ENCODE measurements at places on chromosomes 1 and 21.

GRCh38 chr21:26544201-26544775 is 28.8 kb downstream of the CYYR1 start:
- DNase-seq = no peak

DNA sequence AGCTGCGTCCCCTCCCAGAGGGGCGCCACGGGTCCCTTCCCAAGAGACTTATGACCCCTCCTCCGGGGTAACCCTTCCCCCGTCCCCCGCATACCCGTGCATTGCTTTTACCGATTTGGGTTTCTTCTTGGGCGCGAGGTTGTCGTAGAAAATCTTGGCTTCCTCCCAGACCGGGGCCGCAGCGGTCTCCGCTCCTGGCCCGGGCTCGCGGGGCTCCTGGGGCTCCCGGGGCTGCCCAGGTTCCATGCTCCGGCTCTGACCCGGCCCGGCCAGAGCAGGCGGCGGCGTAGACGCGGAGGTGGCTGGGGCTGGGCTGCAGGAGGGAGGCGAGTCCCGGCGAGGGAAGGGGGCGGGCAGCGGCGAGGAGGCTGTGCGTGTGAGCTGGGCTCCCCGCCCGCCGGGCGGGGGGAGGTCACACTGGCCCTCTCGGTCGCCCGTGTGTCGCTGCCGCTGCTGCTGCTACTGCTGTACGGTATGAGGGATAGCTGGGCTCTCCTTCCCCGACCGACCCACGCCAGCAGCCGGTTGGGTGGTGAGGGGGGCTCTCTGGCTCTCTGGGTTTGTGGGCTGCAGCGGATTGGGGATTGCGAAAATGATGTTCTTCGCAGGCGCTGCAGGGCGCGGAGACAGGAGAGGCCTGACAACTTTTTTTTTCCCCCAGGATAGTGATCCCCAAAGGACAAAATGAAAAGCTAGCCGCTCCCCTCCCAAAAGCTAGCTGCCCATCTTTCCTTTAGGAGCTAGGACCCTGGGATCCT is at the start of gene NT5C1A:
Gene NT5C1A (minus strand): TSS at position 315 of the 758 bp plus-strand sequence. CDS start 69 bp downstream, at position 246.
- no peak for DNase-seq

DNA sequence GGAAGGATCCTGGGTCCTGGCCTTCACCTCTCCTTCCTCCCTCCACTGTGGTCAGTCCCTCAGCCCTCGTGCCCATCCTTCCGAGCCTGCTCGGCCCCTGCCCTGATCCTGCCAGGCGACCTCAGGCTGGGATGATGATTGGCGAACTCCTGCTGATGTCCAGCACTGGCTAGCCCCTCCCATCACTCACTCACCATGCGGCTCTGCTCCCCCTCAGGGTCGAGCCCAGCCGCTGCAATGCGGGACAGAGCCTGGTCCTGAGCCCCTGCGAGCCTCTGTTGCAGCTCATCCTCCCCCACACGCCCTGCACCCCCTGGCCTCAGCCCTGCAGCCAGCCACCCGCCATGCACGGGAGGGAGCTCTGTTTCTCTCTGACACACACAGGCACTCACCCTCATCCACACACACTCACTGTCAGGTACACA is 100.2 kb downstream of the DMRTB1 start:
- no peak for DNase-seq

GRCh38 chr1:205561501-205562203 is 57.2 kb downstream of the CDK18 start:
- no peak for DNase-seq

DNA sequence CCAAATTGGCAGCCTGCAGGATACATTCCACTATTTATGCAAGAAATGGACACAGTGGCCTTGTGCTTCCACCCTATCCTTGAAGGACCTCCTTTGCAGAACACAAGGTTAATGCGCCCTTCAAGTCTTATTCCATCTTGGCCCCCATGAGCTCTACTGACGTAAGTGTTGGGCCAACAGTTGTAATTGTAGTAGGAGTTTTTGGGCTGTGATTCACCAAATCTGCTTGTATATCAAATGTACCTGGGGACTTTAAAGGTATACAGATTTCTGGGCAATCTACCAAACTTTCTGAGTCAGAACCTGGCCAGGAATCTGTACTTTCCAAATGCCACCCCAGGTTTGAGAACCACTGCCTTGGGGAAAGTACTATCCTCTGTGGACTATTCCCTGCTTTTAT is 100.9 kb upstream of the MARK1 start:
- DNase-seq = no peak

- no peak for DNase-seq
Measured at GRCh38 chr1:77350012-77350770, 68.4 kb downstream of the AK5 start.

DNA sequence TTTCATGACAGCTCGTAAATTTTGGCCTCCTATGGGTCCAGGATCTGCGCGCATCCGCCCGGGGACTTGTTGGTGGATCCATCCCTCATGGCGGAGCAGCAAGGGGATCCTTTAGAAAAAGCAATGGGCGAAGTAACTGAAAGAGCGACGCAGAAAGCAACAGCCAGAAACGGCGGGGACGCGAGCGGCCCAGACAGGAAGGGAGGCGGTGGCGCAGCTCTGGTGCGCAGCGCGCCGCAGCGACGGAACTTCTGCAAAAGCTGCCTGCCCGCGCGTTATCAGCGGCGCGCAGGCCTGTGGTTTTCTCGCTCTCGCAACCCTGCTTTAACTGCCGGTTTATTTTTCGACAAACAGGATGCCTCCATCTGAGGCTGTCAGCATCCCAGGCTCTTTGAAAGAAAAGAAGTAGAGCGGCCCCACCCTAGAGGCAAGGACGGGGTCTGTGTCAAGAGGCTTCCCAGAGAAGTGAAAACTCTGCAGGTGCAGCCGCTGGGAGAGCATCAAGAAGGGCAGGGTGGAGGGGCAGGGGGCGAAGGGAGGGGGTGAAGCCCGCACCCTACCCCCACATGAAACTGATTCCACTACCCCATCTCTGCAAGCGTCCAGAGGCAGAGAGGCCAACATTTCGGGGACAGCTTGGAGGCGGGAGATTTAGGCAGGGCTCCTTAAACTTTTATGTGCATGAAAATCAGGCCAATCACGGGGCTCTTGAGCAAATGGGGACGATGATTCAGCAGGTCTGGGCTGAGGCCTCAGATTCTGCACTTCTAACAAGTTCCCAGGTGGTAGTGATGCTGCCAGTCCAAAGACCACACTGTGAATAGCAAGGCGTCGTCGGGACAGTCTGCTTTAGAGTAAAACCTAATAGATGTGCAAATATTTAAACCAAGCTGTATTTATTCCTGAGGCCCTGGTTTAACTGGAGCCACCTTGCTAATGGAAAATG is 22.2 kb downstream of the RUNX1 start:
- DNase-seq = peak; percentile 66

- no peak for DNase-seq
Measured at GRCh38 chr1:211610779-211611556, 32.0 kb upstream of the SLC30A1 start.

GRCh38 chr1:155334962-155335361 is 14.3 kb downstream of the RUSC1 start:
- no peak for DNase-seq

GRCh38 chr21:31201548-31201947 is 142.5 kb downstream of the TIAM1 start:
- DNase-seq = no peak

GRCh38 chr1:70101231-70101630 is 104.1 kb downstream of the LRRC40 start:
- no peak for DNase-seq

DNA sequence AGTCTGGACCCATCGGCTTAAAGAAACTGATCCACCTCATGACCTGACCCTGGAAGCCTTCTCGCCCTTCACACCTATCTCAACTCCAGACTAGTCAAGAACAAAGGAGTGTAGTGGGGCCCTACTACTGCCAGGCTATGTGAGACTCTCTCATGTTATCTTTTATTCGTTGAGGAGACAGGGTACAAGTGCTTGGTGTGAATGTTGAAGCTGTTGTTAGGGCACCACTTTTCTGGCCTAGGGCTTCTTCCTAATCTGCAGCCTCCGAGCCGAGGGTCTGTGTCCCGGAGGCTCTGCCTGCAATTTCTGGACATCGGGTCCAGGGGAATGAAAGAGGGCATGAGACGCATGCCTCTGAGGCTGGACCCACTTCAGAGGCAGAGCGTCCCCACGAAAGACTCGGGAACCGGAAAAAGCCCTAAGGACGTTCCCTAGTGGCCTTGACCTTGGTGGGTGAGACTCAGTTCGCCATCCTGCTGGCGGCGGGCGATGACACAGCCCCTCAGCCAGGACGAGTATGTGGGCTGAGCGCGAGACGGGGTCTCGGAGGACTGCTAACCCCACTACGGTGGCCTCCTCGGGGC is 671 bp downstream of the DNAJC11 start:
- no peak for DNase-seq

DNA sequence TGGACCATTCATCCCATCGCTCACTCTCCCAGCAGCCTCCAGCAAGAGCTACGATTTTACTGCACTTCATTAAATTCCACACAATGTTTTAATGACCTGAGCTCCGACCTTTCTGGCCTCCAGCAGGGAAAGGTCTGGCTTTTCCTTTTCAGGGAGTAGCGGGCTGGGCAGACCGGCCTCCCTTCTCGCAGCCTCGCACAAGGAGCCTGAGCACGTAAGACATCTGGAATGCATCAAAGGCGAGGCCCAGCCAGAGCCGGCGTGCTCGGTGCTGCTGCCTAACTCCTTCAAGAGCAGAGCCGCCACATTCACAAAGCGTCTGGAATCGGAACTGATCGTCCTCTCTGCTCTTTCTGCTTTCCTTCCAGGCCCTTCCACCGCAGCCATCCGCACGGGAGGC is 32.5 kb upstream of the FHAD1 start:
- no peak for DNase-seq

DNA sequence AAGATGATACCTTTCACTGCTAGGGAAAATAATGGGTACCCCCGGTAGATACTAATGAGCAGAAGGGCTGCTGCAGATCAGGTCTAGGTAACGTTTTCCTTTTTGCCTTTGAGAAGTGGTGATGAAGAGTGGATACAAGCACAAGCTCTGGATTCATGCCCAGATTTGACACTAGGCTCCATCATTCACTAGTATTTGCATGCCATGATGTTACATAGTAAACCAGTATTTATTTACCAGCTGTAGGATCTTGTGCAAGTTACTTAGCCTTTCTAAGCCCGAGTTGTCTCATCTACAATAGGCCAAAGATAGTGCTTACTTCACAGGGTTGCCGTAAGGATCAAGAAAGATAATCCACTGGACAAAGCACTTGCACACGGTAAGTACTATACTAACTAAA is 14.2 kb downstream of the PTPN14 start:
- DNase-seq = no peak

GRCh38 chr1:116325922-116326321 is 47.1 kb upstream of the ATP1A1 start:
- no peak for DNase-seq

- no peak for DNase-seq
Measured at GRCh38 chr1:200415227-200415626, 5.4 kb upstream of the ZNF281 start.

DNA sequence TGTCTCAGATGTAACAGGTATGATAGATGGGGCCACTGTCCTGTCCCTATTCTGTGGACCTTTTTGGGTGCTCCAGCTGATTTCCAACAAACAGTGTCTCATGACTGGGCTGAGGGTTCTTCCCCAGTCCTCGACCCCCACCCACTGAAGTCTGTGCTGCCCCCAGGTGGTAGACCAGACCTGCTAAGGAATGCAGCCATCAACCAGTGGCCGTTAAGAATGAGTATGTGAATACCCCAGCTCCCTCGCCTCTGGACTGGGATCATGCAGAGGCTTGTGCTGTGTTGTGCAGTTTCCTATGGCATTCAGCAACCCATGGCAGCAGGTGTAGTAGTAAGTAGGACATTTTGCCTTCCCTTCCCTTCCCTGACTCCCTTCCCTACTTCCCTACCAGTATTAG is 183.1 kb upstream of the KAZN start:
- no peak for DNase-seq

- DNase-seq = no peak
Measured at GRCh38 chr1:93708734-93709481, 27.3 kb upstream of the BCAR3 start.

DNA sequence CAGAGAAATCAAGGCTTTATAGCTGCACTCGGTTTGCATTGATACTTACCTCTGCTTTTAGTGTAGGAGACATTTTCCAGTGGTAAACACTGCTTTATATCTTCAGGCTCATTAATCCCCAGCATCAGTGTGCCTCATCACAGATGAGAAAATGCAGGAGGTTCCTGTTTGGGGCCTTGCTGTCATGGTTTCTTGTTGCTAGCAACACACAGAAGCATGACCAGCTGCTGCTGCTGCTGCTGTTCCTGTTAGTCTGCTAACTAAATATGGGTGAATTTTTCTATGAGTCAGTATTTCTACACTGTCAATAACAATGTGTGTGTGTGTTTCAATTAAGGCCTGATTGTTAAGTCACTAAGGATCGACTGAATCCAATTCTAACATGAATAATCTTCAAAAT is 85.8 kb upstream of the RGS1 start:
- no peak for DNase-seq

DNA sequence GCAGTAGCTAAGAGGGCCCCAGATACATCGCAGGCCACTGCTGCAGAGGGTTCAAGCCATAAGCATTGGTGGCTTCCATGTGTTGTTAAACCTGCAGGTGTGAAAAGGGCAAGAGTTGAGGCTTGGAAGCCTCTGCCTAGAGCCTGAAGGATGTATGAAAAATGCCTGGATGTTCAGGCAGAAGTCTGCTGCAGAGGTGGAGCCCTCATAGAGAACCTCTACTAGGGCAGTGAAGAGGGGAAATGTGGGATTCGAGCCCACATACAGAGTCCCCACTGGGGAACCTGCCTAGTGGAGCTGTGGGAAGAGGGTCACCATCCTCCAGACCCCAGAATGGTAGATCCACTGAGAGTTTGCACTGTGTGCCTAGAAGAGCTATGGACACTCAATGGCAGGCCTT is 30.6 kb upstream of the ADGRL4 start:
- no peak for DNase-seq

Data from stimulated activated CD8-positive, alpha-beta memory T cell treated with anti-CD3 and anti-CD28 coated beads, Interleukin-4, amount 100 ng/mL, for 1 hour (primary cell).